ENCODE measurements at places on chromosomes 4 and X.

DNA sequence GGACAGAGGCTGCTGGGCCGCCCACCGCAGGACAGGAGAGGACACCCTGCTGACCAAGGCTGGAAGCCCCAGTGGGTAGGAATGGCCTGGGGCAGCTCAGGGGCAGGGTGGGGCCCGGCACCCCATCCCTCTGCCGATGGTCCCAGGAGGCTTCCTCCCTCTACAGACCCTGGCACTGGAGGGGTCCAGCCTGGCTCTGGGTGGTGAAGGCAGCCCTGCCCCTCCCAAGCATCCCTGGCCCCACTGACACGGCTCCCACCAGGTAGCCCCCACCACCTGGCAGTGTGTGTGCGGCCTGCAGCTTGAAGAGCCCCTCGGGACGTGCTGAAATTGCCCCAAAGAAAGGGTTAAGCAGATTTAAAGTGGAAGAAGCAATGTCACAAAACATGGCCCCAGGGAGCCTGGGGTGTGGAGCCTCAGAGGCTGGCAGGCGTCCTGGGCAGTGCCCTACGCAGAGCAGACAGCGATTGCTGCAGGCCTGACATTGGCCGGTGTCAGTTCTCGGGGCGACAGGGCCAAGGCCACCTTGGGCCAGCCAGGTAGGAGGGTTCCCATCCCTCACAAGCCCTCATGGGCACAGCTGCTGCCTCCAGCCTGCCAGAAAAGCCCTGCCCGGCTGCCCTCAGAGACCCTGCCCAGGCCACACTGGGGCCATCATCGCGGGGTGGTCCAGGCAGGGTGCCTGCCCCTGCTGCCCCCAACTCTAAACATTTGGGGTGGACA lies 80.5 kb downstream of the FAM53A start:
- DNase-seq: no peak

DNA sequence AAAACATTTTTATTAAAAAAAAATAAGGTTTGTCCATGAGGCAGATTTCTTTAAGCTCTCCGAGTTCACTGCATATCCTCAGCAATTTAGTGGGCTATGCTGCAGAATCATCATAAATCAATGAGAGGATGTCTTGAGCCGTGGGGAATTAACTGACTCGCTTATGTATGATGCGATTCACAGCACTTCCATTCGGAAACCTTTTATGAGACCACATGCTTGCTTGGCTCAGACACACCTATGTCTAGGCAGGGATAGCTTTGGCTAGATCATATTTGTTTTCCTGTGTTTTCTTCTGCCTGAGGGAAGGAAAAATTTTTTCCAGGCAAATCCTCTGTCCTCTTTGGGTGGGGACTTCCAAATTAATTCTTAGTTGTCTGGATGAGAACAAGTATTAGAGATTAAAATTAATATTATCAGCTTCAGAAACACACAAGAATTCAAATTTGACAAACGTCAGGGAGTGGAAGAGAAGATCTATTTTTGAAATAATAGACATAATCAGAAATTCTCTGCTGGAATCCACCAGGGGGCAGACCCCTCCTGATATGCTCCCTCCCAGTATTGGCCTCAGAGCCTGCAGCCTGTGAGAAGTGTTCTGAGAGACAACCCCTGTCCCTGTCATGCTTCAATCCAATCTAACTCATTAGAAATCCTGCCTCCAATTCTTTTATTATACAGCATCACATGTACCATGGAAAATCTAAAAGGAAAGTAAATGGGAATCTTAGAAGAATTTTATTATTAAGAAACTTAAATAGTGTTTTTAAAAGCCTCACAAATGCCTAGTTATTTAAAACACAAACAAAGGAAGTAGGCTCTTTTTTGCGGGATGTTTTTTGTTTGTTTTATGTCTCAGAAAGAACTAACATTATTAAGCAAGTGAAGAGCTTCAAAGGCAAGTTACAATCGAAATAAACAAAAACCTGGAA lies 345.1 kb upstream of the TACR3 start:
- peak; percentile 50 for DNase-seq

- DNase-seq: no peak
These were observed 35.7 kb downstream of the ADH5 start for GRCh38 chr4:99052902-99053301.

DNA sequence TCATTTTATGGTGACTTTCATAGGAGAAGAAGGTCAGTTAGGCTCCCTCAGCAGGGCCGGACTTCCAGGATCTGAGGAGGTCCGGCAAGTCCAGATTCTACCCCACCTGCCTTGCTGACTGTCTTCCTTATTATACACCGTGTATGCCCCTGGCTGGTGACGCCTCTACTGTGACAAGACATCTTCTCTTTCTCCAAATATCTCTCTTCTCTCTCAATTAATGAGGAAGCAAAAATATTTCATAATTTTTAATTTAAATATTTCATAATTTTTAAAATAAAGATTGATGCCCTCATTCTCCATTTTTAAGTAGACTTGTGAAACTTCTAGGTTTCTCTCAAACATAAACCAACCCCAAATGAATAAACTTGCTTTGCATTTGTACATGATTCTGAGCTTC lies 202.5 kb downstream of the NSUN7 start:
- DNase-seq: no peak

All from NCI-H1092 (cell line).